RCC 7860 (cell line): ENCODE measurements at places on chromosomes 5 and 9.

DNA sequence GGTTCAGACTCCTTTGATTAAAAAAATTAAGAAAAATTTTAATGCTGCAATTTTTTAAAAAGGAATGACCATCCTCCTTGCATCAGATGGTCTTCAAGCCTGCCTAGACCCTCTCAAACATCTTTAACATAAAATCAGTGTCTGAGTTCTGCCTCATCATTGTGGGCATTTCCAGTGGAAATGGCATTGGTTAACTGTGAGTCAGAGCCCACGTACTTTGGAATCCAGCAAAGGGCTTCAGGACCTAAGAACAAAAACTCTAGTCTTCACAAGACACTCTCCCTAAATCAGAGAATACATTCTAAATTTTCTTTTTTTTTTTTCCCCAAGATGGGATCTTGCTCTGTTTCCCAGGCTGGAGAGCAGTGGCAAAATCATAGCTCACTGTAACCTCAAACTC lies 9.4 kb upstream of the C5orf15 start:
- peak; percentile 72 for DNase-seq

GRCh38 chr5:133399247-133399891 lies 213.0 kb downstream of the FSTL4 start:
- no peak for DNase-seq

GRCh38 chr5:137055271-137055872 lies 443.8 kb downstream of the SPOCK1 start:
- DNase-seq: no peak

GRCh38 chr5:1285883-1286291 lies 9.0 kb downstream of the TERT start:
- no peak for DNase-seq

DNA sequence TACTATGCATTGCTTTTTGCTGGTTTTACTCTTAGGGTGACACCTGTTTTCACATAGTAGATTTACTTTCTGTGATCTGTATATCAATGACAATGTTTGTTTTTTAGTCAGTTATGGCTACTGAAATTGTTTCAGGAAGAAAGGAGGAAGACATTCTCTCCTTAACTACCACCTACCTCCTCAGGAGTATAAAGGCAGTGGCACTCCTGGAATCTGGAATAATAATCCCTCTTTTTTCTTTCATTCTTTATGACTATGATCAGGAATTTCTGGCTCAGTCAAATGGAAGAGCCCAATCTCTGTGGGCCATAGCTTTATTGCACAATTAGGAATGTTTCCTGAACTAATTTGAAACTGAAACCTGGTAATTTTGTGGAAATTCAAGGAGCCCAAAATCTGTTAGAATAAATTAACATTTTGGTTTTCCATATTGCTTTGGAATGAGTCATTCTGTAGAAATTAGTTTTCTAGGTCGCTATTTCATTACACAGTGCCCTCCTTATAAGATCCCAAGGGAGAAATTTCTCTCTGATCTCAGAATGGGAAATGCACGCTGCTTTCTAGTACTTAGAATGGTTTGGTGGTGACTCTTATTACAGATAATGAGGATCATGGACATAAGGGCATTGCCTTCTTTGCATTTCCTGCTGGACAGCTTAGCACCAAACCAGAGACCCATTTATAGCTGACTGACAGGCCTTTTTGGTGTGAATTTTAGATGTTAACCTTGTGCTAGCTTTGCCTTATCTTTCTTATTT lies 95.3 kb upstream of the VLDLR start:
- no peak for DNase-seq

DNA sequence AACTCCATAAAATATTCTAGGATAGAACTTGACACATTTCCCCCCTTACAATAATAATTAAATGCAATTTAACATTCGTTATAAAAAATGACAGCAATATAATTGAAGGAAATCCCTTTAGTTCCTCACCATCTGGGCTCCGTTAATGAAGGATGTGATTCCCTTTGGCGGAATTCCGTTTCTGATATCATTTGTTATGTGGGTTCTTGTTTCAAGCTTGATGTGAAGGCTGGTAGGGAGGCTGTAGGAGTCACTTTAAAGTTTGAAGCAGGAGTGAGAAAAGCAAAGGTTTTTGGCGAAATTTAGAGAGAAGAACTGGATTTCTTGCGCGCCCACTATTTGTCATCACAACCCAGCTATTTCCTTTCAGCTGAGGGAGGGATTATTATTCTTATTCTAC lies 4.0 kb downstream of the RGS7BP start:
- DNase-seq: no peak

- DNase-seq: no peak
Measured at GRCh38 chr9:78986446-78986845, 585.3 kb upstream of the TLE4 start.

DNA sequence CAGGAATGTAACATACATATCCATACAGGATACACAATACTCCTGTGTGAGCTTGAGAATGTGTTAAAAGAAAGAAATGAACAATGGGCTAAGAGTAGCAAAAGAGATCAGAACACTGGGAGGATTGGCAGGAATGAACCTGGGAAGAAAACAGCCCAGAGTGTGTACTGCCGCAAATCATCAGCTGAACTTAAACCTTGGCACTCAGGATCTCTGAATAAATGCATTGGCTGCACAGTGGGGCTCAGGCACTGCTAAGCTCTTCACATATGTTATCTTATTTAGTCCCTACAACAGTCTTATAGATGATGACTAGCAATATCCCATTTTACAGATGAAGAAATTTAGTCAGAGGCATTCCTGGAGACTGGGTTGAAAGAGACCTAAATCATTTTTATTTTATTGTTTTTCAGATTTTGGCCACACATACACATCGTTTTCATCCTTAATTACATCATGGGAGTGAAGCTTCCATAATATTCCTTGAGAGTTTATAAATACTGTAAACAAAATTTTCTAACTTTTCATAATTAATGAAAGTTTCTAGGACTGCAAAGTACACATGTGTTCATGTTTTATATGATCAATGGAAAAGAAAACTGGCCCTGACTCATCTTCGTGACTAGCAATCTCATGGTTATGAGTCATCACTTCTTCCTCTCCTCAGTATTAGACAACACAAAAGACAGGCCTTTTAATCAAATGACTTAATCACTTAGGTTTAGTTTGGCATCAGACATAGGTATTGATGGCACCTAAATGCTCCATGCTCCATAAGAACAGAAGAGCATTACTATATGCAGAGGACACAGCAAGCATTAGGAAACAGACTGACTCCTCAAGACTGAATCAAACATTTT lies 59.2 kb downstream of the CDH18 start:
- DNase-seq: peak; percentile 77

DNA sequence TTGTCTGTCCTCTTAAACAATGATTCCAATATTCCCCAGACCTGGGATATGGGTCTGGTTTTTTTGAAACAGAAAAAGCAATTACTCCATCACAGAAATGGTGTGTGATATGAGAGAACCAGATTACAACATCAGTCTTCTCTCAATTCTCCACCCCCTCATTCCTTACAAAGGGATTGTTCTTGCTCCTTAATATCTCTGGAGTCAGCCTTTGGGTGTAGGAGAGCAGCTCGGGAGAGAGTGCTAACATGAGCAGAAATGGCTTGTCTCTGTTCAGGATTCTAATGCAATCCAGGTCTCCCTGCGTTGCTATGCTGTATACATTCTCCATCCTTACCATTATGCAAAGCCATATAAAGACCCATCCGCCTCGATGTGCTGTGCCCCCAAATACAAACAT lies 32.7 kb downstream of the ZFAND5 start:
- DNase-seq: no peak

DNA sequence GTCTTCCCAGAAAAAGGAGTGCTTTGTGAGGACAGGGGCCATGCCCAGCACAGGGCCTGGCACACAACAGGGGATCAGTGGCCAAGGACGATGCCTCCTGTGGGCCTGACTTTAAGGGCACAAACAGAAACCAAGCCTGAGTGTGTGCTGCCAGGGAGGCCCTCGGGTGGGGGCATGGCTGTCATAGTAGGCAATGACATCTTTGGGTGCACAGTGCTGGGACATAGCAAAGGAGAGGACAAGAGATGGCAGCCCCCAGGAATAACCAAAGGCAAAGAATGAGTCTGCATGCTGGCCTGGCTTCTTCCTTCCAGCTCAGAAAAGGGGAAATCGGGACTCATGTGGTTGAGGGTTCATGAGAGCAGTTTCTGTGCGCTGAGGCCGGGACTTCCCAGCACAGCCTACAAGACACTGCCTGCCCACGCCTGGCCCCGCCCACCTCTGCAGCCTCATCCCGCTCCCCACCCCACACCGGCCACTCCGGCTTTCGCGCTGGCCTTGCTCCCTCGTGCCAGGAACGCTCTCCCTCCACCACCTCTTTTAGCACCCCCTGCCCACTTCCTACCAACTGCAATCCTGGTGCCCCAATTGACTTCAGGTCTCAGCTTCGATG lies 13.8 kb upstream of the LHX2 start:
- no peak for DNase-seq

DNA sequence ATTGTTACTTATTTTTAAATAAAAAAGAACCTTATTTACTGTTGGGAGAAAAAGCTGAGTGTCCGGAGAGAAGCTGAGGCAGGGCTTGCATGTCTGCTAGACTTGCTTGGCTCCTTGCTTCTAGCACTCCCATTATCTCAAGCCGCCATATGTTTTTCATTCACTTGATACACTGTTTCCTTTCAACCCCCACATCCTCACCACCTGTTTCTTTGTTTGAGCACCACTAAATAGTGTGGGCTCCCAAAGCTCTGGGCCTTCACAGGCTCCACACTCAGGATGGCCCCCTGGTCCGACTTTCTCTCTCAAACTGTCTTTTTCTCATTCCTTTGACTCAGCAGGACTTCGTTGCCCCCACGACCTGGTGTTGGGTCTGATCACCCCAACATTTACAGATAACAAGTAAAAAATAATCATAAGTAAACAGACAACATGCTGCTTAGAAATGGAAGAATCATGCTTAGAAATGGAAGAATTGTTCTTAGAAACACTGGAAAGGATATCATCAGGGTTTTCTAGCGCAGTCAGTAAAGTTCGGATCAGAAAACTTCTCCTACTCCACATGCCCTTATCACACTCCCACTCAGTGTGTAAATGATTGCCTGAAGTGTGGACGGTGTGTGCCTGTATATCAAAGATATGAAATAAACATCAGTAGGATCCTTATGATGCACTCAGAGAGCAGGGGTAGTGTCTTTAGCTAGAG lies 58.5 kb downstream of the APTX start:
- DNase-seq: no peak

DNA sequence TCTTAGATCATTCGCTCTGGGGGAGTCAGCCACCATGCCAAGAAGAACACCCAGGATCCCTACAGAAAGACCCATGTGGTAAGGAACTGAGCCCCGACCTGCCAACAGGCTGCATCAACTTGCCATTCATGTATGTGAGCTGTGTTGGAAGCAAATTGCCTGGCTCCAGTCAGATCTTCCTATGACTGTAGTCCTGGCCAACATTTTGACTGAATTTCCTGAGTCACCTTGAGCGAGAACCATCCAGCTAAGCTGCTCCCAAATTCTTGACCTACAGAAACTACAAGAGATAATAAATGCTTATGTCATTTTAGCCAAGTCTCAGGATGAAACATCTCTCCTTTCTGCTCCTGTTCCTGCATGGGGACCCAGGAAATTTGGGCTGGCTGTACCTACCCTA lies 40.0 kb upstream of the SLC44A1 start:
- no peak for DNase-seq

- DNase-seq: no peak
Measured at GRCh38 chr5:113005454-113005853, 28.9 kb downstream of the DCP2 start.
